Effector CD4-positive, alpha-beta T cell (primary cell): ENCODE measurements at places on chromosomes 16 and 17.
A peak's percentile ranks its signal among the peaks of the same experiment; 100 is the strongest.

- no peak for DNase-seq
Measured at GRCh38 chr16:57470711-57471110, 8.2 kb downstream of the POLR2C start.

DNA sequence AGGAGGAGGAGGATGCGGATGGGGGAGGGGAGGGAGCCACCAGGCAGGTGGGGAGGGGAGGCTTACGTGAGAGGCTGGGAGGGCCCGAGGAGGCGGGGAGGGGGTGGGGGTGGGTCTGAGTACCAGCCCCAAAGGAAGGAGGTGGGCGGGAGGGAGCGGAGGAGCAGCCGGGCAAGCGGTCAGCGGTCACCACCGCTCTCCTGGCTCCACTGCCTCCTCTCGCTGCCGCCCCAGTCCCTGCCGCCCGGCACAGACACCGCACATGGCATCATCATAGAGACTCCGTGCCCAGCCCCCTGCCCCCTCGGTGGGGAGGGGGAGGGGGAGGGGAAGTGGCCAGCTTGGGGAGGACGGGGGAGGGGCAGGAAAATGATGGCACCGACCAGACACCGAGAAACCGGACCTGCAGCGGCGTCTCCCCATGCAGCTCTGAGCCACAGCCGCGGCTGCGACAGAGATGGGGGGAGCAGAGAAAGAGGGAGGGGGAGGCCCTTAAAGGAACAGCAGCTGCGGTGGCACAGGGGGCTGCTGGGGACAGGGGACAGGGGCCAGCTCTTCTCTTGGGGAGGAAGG lies at the start of gene TLCD3B:
Gene TLCD3B, minus strand, starts transcription at position 431 of the 573 bp plus-strand sequence. CDS start 744 bp downstream, outside the sequence.
- DNase-seq, result no peak

DNA sequence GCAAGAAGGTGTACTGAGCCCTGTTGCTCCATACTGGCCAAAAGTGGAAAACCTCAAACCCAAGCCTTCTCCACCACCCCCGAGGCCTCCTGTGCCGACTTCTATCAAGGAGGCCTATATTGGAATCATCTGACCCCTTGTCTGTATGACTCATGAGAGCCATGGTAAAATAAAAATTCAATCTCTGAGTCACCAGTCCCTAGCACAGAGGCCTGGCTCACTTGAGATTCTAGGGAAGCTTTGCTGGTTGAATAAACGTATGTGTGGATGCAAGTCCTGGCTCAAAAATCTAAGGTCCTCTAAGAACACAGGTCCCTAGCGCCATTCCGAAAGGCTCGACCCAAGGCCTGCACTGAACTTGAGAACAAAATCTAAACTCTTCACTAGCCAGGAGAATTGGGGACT lies 15.0 kb downstream of the NSMCE1 start:
- DNase-seq, result no peak

GRCh38 chr16:74774223-74775139 lies at the start of gene FA2H:
FA2H (minus strand) TSS chr16:74774820; CDS start chr16:74774755, 65 bp downstream.
- DNase-seq, result peak; percentile 39

GRCh38 chr16:23310744-23311143 lies 8.6 kb downstream of the SCNN1B start:
- no peak for DNase-seq

DNA sequence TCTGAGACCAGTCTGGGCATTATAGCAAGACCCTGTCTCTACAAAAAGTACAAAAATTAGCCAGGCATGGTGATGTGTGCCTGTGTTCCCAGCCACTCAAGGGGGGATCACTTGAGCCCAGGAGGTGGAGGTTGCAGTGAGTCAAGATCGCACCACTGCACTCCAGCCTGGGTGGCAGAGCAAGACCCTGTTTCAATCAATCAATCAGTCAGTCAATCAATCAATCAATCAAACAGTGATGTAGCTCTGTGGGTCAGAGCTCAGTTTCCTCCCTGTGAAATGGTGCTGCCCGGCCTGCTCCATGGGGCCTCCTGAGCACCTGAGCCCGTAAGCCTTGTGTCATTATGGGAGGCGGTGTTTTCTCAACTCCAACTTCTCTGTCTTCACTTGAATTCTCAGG lies 167.1 kb upstream of the CIBAR2 start:
- DNase-seq, result no peak

DNA sequence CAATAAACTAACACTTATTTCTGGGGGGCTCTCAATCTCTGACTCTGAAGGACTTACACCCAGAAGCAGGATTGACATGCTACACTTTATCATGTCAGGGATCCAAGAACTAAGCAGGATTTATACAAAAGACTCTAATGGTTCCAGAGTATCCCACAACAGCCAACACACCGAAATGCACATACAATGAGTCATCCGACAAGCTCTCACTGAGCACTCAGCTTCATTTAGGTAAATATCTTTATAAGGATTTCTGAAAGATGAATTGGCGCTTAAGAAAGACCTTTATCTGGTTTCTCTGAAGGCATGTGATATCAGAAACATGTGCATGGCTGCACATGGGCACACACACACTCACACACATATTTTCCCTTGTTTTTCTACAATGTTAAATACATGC lies 77.2 kb downstream of the TOX3 start:
- no peak for DNase-seq

- DNase-seq, result no peak
Measured at GRCh38 chr16:14007450-14007849, 63.7 kb upstream of the MRTFB start.

DNA sequence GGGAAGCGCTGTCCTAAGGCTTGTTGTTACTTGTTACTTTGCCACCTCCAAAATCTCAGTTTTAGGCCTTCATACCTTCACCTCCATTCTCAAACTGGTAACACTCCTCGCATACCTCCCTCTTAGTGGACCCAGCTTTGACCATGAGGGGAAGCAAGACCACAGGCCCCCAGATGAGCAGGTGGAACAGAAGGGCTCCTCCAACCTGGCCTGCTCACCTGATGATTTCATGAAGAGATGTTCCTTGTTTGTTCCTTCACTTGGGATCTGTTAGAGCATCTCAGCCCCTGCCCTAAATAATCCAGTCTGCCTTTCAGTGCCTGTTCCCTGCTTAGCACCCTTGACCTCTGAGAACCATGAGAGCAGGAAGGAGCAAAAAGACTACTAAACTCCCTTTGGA lies 28.7 kb downstream of the DHX38 start:
- no peak for DNase-seq

DNA sequence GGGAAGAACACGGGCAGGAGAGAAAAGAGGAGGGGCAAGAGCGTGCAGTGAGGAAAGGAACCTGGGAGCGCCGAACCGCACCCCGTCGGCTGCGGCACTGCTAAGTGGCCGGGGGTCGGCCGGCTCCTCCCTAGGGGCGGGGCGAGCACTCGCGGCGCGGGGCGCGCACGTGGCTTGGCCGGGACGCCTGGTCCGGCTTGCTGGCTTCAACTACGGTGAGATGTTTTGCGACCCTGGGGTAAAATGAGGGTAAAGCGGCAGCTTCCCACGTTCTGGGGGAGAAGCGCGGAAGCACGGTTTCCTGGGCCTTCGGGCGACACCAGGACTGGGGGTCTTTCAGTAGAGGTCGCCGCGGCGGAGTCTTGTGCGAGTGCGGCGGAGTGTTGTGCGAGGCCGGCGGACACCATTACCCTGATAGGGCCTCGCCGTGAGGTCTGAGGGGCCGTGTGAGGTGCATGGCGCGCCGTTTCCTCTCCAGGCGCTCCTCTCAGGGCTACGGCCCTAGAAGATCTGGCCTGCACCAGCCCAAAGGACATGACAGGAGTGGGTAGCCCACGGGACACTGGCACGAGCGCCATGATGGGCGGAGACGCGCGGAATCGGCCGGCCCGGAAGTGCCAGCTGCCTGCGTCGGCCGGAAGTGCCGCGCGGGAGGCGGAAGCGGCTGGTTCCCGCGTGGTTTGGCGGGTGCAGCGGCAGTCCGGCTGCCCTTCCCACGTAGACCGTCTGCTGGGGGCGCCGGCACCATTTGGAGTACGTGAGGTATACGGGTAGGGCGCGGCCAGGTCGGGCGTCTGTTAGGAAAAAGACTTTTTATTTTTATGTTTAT lies at the start of the genes MYO19 and PIGW:
Gene MYO19, minus strand, starts transcription at position 29 of the 829 bp plus-strand sequence. CDS start 2,330 bp downstream, outside the sequence.
Gene PIGW, plus strand, starts transcription at position 148 of the 829 bp plus-strand sequence. CDS start 2,115 bp downstream, outside the sequence.
- peak; percentile 78 for DNase-seq

DNA sequence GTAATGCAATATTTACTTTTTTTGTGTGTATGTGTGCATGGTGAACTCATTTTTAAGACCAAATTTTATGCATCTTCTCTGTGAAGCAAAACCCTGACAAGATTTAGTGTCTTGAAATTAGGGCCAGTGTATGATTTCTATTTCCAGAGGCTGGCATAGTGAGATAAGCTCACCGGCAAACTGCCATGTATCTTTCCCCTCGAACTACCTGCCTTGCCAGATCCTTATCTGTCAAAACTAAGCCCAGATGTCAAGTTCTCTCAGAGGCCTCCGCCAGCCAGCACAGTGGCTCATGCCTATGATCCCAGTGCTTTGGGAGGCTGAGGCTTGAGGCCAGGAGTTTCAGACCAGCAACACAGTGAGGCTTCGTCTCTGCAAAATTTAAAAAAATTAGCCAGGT lies 10.0 kb downstream of the USP32 start:
- no peak for DNase-seq

GRCh38 chr17:20228860-20229259 lies 219.7 kb downstream of the SPECC1 start:
- DNase-seq, result no peak

- no peak for DNase-seq
Measured at GRCh38 chr17:78966910-78967600, 12.7 kb downstream of the LGALS3BP start.

- DNase-seq, result no peak
Measured at GRCh38 chr17:8923762-8924161, 41.7 kb downstream of the PIK3R5 start.

- no peak for DNase-seq
Measured at GRCh38 chr16:80752541-80752940, 51.9 kb downstream of the CDYL2 start.

GRCh38 chr16:79517156-79517555 lies 83.4 kb downstream of the MAF start:
- no peak for DNase-seq

DNA sequence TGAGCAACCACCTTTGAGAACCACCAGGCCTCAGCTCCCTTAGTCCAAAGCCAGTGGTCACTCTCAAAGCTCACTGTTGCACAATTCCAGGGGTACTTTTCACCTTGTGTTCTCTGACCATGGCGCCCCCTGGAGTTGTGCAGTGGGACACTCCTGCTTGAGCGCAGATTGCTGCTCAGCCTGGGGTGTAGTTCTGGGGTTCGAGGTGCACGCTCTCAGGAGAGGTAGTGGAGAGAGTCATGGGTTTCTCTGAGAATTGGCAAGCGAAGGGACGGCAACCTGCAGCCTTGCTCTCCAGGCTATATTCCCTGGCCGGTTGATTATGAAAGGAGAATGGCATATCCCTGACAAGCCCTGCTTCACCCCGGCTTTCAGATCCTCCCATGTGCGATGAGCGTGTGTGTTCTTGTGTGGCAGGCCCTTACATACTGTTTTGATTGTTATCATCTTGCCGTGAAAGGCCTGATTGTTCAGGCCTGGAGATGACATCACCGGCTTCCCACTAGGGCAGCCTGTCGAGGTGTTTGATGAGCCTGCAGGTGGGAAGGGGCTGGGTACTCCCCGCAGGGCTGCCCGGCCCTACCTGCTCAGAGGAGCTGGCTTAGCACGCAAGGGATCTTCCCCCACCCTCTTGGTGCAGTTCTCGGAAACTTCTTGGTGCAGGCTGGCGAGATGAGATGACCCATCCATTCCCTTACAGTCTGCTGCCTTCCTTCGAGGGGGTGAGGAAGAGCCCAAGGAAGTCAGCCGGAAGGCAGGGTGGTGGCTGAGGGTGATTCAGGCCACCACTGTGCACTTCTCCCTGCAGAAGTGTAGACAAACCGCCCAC lies 431.2 kb downstream of the SLC39A11 start:
- DNase-seq, result no peak

- DNase-seq, result peak; percentile 60
Measured at GRCh38 chr16:57530104-57530521, 6.3 kb downstream of the CCDC102A start.

DNA sequence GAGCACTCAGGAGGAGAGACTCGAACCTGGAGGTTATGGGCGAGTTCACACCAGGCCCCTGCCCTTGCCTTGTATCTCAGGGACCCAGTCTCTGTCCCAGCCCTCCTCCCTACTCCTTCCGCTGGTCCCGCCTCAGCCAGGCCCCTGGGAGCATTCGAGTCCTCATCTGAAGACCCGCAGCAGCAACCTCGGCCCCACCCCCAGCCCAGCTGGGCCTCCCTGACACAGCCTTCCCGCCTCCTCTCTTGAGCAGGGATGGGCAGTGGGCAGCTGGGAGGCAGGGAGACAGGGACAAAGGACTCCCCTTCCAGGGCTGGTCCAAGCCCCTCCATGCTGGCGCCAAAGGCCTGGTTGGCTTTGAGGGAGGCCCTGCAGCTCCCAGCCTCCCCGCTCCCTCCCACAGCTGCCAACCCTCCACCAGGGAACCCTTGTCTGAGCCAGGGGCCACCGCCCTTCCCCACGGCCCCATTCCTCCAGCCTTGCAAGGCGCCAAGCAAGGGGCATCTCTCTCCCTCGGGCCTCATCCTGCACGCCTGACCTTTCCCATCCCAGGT lies 15.4 kb upstream of the ZC3H18 start:
- no peak for DNase-seq

- no peak for DNase-seq
Measured at GRCh38 chr16:67030221-67030962, 1.4 kb downstream of the CBFB start.

- DNase-seq, result no peak
Measured at GRCh38 chr16:57137566-57138273, 45.3 kb downstream of the CPNE2 start.

GRCh38 chr16:75494184-75494583 lies 1.1 kb downstream of the CHST6 start:
- DNase-seq, result no peak

- no peak for DNase-seq
Measured at GRCh38 chr16:58502217-58502921, 2.4 kb downstream of the NDRG4 start.

DNA sequence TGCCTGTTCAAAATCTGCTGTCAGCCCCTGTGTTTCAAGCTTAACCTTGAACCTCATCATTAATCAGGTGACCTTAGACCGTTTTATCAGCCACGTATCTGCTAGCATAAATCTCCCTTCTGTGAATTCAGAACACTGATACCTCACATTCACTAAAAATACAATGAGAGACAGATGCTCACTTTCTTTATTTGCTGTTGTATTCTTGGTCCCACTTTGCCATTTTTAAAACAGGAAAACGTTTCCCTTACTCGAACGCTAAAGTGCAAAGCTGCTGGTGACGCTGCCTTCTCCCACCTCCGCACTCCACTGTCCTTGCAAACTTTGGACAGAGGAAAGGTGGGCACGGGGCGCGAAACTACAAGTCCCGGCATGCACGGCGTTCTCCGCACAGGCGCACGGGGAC lies 220 bp upstream of the ARHGAP44 start:
- DNase-seq, result no peak

GRCh38 chr16:4935241-4935855 lies 1.6 kb downstream of the PPL start:
- no peak for DNase-seq

GRCh38 chr17:45117334-45117733 lies 15.0 kb downstream of the PLCD3 start:
- DNase-seq, result no peak
